Cardiac muscle cell (in vitro differentiated cells and primary cell): ENCODE measurements at places on chromosomes 3 and 15. TPM values are rescaled to one million over a fixed set of nuclear protein-coding genes. Genes with fewer than 3 reads are reported as not detected.

CCDC13 gene
- polyA plus RNA-seq = 2.8 and 3.1 TPM in 2 replicates

GALNT15 gene
- polyA plus RNA-seq = 0.49 and 0.97 TPM in 2 replicates

KATNBL1 gene
- 54.8 and 85.0 TPM in 2 replicates for polyA plus RNA-seq

GPR149 gene
- polyA plus RNA-seq = not detected in 2 replicates

GOLGA8S gene
- not detected in 2 replicates for polyA plus RNA-seq

PYGO1 gene
- 5.4 and 7.2 TPM in 2 replicates for polyA plus RNA-seq

CAMK1 gene
- 20.4 and 29.1 TPM in 2 replicates for polyA plus RNA-seq

SEC22C gene
- 31.6 and 43.6 TPM in 2 replicates for polyA plus RNA-seq

HRG gene
- polyA plus RNA-seq = not detected in 2 replicates

RTP3 gene
- not detected in 2 replicates for polyA plus RNA-seq

HDDC3 gene
- 22.5 and 24.9 TPM in 2 replicates for polyA plus RNA-seq

UCN2 gene
- polyA plus RNA-seq = 0.47 and 0.95 TPM in 2 replicates

SPINK8 gene
- polyA plus RNA-seq = not detected in 2 replicates

MINAR1 gene
- 0.26 and 0.36 TPM in 2 replicates for polyA plus RNA-seq

MCTP2 gene
- 0.34 and 1.1 TPM in 2 replicates for polyA plus RNA-seq

TGM5 gene
- not detected in 2 replicates for polyA plus RNA-seq

KCNAB1 gene
- polyA plus RNA-seq = 0.60 and 0.70 TPM in 2 replicates

CFAP100 gene
- polyA plus RNA-seq = 0.09 TPM in 1 of 2 replicates, not detected in the other

CNTN6 gene
- polyA plus RNA-seq = not detected in 2 replicates

ADAMTS17 gene
- polyA plus RNA-seq = 0.09 and 3.3 TPM in 2 replicates

CYP11A1 gene
- 11.2 and 13.0 TPM in 2 replicates for polyA plus RNA-seq

GPR160 gene
- 2.2 and 2.6 TPM in 2 replicates for polyA plus RNA-seq

PRSS50 gene
- 1.9 and 2.0 TPM in 2 replicates for polyA plus RNA-seq

SACM1L gene
- polyA plus RNA-seq = 32.8 and 37.4 TPM in 2 replicates

IL5RA gene
- not detected in 2 replicates for polyA plus RNA-seq

AGBL1 gene
- 0.05 and 0.11 TPM in 2 replicates for polyA plus RNA-seq

AADAC gene
- 0.12 TPM in 1 of 2 replicates, not detected in the other for polyA plus RNA-seq

SLC28A2 gene
- 0.10 and 0.31 TPM in 2 replicates for polyA plus RNA-seq

CAND2 gene
- 35.2 and 44.7 TPM in 2 replicates for polyA plus RNA-seq

C3orf62 gene
- polyA plus RNA-seq = 5.3 and 7.6 TPM in 2 replicates

FOXB1 gene
- polyA plus RNA-seq = not detected in 2 replicates

BNIP2 gene
- polyA plus RNA-seq = 72.2 and 87.7 TPM in 2 replicates

BFSP2 gene
- not detected in 2 replicates for polyA plus RNA-seq
